Breast epithelium (tissue), 4 donors: ENCODE measurements at places on chromosomes 2 and 18. TPM values are rescaled to one million over a fixed set of nuclear protein-coding genes. Genes with fewer than 3 reads are reported as not detected.

Gene TTL
- total RNA-seq: 16.4 TPM

Gene GPR35
- 1.6 TPM for total RNA-seq

Gene DLX1
- 0.29 TPM for total RNA-seq

Gene LTBP1
- total RNA-seq: 18.7 TPM
